ENCODE measurements at places on chromosomes 7 and 10.
A peak's percentile ranks its signal among the peaks of the same experiment; 100 is the strongest.

- no peak for DNase-seq
These were observed 23.8 kb upstream of the LIPA start for GRCh38 chr10:89275383-89275782.

- DNase-seq, result no peak
These were observed 10.7 kb upstream of the FHIP2A start for GRCh38 chr10:114810926-114811325.

DNA sequence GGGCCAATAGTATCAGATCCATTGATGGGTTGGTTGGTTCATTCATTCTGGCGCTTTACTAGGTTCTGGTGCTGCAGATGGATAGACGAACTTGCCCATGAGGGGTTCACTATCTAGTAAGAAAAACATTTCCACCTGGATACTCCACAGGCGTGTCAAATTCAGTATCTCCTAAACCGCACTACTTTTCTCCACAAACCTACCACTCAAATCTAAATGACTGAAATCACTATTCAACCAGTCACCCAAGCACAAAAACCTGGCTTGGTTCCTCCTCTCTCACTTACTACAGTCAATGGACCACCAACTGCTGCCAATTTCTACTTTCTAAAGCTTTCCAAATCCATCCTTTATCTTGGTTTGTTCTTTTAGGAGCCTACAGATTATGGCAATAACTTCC lies 572 bp downstream of the AGK start:
- no peak for DNase-seq

DNA sequence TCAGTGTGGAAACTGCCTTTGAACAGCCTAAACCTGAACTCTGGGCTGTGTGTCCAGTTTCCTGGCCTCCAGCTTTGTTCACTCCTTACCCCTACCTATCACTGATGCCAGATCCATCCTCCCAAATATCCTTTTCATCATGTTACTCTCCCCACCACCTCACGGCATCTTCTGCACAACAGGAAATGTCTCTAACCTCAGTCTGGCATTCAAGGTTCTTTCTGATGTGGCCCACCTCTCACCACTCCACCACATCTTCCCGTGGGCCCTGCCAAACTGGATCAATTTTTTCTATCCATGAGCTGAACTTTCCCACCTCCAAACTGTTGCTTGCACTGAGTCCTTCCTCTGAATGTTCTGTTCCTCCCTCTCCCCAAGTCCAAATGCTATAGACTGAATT lies 35.8 kb upstream of the MAP3K8 start:
- DNase-seq, result no peak

GRCh38 chr10:116521424-116522290 lies 24.1 kb upstream of the PNLIP start:
- DNase-seq, result peak; percentile 38

DNA sequence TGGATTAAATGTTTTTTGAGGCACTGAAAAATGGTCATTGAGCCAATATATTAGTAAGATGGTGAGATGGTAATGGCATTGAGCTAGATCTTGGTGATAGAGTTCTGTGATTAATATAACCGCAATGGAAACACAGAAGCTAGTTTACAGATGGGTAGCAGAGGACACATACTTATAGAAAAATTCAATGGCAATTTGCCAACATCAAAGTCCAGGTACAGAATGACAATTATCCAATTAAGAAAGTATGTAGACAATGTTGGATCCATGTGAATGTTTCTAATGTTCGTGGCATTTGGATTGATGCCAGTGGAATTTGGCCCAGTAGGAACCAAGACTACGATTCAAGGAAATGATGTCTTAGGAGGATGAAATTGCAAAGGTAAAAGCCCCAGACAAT lies 187.8 kb downstream of the GNAT3 start:
- DNase-seq, result peak; percentile 13

GRCh38 chr7:26090927-26091519 lies 61.0 kb upstream of the NFE2L3 start:
- DNase-seq, result peak; percentile 73

GRCh38 chr10:101273741-101274140 lies 44.5 kb upstream of the LBX1 start:
- DNase-seq, result no peak

- no peak for DNase-seq
These were observed 14.2 kb downstream of the MTURN start for GRCh38 chr7:30148951-30149459.

- no peak for DNase-seq
These were observed 7.2 kb upstream of the GRID1 start for GRCh38 chr10:86373828-86374227.

DNA sequence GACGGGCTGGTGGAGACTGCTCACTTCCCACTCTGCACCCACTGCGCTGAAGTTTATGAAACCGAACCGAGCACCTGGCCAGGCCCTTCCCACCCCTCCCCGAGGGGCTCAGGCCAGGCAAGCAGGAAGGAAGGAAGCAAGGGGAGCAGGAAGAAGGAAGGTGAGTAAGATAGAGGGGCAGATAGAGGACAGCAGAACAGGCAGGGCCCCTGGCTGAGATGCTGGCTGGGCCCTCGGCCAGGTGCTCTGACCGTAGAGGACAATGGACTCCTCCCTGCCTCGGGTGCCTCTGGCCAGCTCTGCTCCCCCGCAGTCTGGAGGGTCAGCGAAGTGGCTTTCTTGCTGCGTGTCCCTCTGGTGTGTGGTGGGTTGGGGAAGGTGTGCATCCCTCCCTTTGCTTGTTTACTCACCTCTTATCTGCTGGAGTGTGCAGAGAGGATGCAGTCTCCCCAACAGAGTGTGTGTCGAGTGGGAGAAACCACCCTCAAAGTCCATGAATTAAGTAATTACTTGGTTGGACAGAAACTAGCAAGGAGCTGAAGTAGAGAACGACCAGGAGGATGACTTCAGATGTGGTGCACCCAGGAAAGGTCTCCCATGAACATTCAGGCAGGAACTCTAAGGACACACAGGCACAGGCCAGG lies 82.8 kb upstream of the PPP2R2D start:
- no peak for DNase-seq

- no peak for DNase-seq
These were observed 30.9 kb upstream of the CREB3L2 start for GRCh38 chr7:138032770-138033169.

DNA sequence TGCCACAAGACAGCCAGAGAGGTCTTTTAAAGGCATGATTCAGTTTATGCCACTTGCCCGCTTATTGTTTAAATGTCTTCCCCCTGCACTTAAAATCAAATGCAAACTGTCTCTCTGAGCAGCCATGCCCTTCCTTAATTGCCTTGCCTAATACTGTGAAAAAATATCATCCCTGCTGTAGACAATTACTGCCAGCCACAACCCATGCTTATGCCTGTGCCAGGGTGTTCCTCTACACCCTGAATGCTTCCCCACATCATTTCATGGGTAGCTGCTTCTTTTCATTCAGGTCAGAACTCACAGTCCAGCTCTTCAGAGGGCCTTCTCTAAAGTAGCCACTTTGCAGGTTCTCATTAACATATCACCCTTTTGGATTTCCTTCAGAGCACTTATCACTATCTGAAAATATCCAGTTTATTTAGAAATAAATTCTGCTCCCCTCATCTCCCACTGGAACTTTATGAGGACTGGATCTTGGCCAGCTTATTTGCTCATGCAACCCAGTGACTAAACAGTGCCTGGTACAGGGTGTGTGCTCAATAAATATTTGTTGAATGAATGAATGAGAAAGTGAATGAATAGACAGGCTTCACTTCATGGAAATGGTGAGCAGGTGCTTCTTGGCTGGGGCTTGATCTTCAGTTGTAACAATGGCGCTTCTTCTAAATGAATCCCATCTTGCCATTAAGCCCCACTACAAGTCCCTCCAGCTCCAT lies 162.4 kb upstream of the MDFIC start:
- no peak for DNase-seq

DNA sequence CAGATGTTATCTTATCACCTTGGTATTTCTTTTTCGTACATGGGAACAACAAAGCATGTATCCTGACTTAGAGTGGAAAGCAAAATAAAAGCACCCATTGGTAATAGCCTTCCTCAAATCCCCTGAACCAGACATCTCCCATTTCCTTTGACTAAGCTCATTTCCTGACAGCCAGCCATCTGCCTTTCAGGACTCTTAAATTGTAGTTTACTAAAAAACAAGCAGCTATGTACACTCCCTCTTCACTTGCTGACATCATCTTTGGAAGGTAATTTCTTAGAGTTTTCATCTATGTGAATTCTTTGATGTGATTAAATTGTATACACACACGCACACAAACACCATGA lies 40.7 kb downstream of the ARL4A start:
- DNase-seq, result no peak

GRCh38 chr7:43701500-43701854 lies 27.8 kb downstream of the COA1 start:
- no peak for DNase-seq

- peak; percentile 66 for DNase-seq
These were observed 256.4 kb upstream of the PHYHIPL start for GRCh38 chr10:58919927-58920654.

GRCh38 chr10:8088504-8088903 lies 34.0 kb downstream of the GATA3 start:
- DNase-seq, result no peak

DNA sequence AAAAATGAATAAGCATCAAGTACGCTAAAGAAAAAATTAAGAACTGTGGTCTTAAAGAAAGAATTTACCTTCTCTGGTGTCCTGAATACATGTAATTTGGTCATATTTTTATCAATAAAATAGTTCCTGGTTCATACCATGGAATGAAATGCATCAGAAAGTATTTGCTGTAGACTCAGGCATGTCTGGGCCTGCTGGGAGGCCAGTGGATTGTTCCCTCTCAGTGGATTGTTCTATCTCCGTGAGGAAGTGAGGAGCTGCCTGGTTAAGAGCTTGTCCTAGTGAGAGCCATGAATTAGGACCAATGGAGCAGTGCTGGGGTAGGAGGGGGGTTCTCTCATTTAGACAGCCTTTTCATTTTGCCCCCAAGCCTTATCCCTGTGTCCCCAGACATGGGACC lies 211.7 kb upstream of the HABP2 start:
- no peak for DNase-seq

DNA sequence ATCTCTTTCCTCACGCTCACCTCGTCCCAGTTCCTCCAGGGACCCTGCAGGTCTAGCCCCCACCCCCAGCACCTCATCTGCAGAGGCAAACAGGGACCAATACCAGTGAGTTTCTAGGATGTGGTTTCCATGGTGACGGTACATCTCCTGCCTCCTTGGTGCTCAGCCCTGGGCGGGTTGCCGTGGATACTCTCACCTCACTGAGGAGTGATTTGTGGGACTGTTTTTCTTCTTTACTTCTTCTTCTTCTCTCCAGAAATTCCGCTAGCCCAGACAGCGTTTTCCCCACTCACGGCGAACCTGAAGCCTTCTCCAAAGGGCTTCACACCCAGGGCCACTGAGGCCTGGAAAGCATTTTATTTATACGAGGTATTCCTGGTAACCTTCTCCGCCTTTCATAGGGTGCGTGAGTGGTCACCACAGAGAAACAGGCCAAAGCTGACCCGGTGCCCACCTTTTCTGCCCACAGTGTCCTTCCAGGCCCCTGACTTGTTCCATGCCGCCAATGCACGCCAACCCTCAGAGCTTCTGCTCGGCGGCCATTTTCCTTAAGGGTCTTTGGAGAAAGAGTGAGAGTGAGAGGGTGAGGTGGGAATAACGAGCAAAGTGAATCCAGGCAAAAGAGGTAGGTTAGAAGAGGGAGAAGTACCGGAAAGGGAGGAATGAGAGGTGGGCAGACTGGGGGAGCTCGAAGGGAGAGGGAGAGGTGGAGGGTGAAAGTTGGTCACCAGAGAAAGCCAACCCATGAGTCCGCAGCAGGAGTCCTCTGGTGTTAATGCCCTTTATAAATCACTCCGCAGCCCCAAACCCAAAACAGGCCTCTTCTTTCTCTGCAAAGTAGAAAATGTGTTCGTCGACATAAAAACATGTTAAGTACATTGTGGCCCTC lies 15.5 kb downstream of the FAM241B start:
- DNase-seq, result no peak

- DNase-seq, result peak; percentile 3
These were observed 24.5 kb downstream of the CRCP start for GRCh38 chr7:66138994-66139752.

DNA sequence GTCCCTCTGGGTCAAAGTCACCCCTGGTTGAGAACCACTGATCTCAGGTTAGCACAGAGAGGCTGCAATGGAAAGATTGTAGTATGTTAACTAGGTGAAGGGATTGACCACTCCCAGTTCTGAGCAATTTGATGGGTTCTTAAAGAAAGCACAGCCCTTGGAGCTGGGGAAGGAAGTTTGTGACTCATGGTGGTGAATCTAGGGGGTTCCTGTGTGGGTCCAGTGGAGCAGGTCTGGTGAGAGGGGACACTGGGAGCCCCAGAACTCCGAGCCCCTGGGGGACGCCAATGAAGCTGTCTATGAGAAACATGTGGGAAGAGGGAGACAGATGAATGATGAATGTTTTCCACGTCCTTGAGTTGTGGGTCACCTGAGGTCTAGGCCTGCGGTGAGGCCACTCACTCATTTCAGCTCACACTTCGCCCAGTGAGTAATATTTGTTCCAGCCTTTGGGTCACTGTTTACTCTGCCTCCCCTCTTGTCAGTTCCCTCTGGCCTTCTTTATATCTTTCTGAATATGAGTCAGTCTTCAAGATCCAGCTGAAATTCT lies 341.9 kb downstream of the LRMDA start:
- no peak for DNase-seq

DNA sequence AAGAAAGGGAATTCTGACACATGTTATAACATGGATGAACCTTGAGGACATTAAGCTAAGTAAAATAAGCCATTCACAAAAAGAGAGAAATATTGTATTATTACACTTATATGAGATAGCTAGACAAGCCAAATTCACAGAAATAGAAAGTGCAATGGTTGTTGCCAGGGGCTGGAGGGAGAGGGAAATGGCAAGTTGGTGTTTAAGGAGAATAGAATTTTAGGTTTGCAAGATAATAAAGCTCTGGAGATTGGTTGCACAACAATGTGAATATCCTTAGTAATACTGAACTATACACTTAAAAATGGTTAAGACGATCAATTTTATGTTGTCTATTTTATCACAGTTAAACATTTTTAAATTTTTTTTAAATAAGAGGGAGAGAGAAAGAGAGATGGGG lies 25.0 kb upstream of the ADD3 start:
- DNase-seq, result no peak

DNA sequence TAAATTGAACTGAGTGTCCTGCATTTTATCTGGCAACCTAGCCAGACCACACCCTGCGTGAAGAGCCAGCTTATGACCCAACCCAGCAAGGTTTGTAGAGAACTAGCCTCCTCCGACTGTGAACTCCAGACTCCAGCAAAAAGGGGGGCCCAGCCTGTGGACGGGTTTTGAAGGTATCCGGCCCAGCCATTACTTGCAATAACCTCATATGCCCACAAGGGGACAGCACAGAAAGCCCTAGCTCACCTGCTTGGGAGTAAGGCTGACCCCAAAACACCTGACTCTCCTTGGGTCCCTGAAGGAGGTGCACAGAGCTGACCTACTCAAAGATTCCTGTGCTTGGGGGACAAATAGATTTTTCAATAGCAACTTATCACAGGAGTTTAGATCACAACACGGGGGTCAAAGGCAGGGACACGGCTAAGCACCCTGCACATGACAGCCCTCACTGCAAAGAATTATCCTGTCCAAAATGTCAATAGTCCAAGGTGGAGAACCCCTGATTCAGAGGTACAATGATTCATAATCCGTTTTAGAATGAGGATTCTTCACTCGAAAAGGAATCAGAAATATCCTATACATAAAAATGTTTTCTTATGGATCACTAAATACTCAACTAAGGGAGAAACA lies 4.6 kb downstream of the TRPV6 start:
- peak; percentile 48 for DNase-seq

GRCh38 chr10:12960334-12960898 lies 41.1 kb downstream of the CCDC3 start:
- DNase-seq, result no peak

All from AG08395 (cell line).